Mesenteric fat pad (tissue), 1 donor: ENCODE measurements at places on chromosomes 4 and X.

- no peak for DNase-seq
These were observed 689 bp downstream of the NR0B1 start for GRCh38 chrX:30308263-30309138.

DNA sequence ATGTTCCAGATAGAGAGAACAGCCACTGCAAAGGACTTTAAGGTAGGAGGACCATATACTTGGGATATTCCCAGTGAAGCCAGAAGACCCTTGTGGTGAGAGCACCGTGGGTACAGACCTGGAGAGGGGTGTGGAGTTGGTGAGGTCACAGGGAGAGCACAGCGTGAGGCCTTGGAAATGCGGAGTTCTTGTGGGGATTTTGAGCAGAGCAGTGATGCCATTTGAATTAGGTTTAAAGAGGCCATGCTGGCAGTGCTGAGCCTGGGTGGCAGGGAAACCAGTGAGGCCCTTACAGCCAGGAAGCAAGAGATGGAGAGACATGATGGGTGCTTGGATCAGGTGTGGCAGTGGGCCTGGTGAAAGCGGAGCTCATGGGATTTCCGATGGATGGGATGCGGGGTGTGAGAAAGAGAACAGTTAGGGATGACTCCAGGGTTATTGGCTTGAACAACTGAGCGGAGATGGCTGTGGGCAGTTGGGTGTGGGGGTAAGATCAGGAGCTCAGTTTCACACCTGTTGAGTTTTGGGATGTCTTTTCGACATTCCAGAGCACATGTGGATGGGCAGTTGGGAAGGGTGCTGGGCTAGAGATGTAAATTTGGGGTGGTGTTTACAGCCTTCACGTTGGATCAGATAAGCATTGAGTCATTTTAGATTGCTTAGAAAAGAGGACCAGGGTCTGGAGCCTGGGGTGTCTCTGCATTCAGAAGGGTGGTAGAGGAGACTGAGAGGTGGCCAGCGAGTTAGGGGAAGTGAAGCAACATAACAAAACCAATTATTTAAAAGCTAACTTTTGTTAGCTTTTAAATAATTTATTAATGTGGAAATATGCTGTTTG is 68.9 kb downstream of the TMEM131L start:
- DNase-seq: no peak

GRCh38 chrX:119186763-119187162 is 49.3 kb upstream of the PGRMC1 start:
- no peak for DNase-seq

GRCh38 chrX:151977009-151977408 is 2.5 kb upstream of the GABRE start:
- DNase-seq: no peak

DNA sequence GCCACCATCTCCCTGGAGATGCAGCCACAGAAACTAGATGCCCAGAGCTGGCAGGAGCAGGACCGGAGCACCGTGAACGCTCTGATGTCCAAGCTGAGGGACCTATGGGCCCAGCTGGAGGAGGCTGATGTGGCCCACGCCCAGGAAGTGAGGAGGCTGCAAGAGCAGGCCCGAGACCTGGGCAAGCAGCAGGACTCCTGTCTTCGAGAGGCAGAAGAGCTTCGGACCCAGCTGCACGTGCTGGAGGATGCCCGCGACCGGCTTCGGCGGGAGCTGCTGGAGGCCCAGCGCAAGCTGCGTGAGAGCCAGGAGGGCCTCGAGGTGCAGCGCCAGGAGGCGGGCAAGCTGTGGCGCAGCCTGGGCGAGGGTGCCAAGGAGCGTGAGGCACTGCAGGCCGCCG is 14.2 kb downstream of the SMIM10L2A start:
- DNase-seq: no peak

DNA sequence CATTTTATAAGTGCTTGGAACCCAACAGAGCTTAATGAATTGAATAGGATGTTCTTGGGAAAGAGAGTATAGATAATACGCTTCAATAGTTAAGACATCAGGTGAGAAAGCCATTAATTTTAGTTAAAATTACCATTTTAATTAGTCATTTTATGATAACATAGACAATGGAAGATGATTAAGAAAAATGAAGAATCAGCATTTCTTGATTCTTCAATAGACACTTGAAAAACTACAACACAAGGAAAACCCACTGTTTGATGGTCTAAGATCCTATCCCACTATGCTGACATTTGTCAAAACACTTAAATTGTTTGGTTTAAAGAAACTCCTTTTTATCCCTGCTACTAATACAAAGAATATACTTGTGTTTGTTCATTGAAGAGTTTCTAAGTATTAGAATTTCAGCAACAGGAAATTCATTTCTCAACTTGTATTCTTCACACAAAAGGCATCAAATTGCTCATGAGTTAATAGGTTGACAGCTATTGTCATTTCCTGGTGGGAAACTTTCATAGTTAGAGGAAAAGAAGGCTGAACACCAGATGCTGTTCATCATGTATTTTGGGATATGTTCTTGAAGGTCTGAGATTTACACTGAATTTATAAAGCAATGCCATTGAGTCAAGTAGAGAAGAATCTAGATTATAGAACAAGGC is 9.6 kb upstream of the CXCL2 start:
- no peak for DNase-seq

DNA sequence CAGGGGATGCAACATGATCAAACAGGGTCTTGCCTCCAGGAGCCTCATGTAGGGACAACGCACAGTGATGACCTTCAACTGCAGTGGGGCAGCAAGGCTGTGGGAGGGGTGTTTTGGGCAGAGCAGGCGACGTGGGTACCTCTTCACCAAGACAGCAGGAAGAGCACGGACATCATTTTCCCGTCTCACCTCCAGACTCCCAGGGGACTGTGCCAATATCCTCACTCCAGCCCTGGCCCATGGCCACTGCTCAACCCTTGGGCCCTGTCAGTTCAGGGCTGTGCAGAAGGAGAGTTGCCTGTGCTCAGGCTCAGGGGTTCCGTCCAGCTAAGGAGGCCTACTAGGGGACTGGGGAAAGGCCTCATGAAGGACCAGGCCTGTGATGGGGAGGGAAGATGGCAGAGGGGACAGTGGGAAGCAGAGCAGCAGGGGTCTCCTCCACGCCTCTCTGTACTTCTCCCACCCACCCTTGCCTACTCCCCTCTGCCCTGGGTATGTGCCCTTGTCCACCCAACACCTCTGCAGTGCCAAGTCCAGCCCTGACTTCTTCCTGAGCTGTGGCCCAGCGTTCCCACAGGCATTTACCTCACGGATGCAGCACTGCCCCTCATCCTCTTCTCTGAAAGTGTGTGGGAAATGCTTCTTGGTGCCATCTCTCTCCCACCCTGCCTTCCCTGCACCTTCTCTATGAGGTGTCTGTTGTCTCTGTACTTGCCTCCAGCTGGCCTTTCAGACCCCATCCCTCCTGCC is 1.4 kb downstream of the IL9R start:
- no peak for DNase-seq

DNA sequence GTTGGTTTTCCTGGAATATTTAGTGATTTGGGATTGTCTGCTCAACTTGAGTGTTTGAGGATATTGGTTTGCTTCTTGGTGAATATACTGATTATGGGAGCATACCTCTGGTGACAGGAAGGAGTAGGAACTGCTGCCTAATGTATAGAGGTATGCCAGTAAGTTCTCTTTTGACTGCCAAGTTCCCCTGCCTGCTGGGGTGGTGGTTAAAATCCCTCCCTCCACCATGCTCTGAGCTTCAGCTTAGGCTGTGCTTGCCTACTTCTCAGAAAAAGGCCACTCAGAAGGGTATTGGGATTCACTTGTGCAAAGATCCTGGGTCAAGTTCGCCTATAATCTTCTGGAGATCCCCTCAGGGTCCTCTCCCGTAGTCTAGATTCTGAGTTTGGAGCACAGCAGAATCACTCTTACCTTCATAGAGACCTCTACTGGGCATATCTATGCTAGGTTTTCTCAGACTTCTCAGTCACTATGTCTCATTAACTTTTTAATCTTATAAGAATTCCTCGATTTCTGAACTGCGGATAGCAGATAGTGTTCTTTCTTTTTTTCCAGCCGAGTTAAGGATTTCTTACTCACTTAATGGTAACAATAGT is 44.7 kb upstream of the DCK start:
- no peak for DNase-seq

- no peak for DNase-seq
These were observed 294.4 kb downstream of the INPP4B start for GRCh38 chr4:142551517-142552305.

GRCh38 chr4:35358001-35358584 is 886.2 kb downstream of the ARAP2 start:
- DNase-seq: no peak

DNA sequence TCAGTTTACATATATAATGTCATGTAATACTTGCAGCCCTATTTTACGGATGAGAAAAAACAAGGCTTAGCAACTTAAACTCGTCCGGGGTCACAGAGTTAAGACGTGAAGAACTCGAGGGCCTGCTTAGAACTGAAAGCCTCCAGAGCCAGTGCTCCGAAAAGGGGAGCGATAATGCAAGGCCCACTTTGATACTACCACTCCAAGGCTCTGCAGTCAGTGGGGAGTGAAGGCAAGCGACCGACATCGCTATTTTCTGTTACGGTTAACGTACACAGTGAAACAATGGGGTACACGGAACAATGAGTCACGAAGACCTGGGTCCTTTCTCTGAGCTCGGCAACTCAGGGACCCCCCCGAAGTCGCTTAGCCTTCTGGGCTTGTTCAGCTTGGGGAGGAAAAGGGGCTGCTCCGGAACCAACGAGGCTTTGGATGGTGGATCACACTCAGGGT is 965 bp downstream of the PPA2 start:
- no peak for DNase-seq

GRCh38 chr4:173264245-173264644 is 69.9 kb downstream of the HMGB2 start:
- no peak for DNase-seq

GRCh38 chrX:119539872-119540271 is 25.3 kb downstream of the STEEP1 start:
- no peak for DNase-seq

GRCh38 chr4:188879598-188879997 is 740.4 kb downstream of the TRIML1 start:
- DNase-seq: no peak
